ENCODE measurements at places on chromosomes 12 and 14.

DNA sequence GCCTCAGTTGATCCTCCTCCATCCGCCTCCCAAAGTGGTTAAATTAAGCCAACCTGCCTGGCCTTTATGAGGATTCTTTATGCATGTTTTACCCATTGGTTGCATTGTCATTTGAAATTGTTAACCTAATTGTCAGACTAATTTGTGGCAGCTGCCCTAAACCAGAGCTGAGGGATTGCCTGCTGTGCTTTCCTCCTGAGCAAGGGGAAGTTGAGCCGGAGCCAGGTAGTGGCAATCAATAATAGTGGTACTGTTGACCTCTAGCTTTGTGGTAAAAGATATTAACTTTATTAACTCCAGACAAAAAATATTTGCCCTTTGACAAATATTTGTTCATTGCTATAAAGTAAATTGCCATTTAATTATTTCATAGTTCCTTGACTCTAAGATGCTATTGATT is 5.6 kb upstream of the HEBP1 start:
- no peak for DNase-seq

DNA sequence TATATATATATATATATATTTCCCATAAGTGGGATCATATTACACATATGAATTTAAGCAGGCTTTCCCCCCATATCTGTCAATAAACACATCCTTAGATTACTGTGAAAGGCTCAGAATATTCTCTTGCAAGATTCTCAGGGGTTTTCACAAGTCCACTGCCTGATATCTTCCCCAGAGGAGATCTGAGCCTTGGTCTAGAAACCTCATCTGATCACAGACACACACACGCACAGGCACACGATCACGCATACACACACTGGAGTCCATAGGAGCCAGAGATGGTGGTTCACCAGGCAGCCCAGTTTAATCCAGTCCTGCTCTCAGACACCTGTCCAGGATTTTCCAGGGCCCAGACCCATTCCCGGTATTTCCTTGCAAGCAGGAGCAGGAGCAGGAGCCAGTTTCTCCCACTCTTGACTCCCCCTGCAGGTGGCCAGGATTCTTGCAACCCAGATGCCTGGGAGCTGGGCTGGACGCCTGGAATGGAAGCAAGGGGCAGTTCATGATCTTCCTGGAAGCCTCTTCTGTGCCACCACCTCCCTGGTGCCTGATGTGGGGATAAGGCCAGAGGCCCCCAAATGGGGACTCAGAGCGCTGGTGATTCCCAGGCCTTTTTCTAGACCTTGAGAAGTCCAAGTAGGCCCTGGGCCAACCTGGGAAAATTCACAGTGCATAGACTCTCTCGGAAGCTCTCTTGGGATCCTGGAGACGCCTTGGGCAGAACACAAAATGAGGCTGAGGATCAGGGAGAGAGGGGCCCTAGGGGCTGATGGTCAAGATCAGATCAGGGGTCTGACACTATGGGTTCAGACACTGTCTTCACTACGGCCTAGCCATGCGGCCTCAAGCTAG is 16.5 kb upstream of the KRT78 start:
- DNase-seq = peak; percentile 84

GRCh38 chr12:81206429-81206828 is 128.6 kb downstream of the ACSS3 start:
- DNase-seq = no peak

DNA sequence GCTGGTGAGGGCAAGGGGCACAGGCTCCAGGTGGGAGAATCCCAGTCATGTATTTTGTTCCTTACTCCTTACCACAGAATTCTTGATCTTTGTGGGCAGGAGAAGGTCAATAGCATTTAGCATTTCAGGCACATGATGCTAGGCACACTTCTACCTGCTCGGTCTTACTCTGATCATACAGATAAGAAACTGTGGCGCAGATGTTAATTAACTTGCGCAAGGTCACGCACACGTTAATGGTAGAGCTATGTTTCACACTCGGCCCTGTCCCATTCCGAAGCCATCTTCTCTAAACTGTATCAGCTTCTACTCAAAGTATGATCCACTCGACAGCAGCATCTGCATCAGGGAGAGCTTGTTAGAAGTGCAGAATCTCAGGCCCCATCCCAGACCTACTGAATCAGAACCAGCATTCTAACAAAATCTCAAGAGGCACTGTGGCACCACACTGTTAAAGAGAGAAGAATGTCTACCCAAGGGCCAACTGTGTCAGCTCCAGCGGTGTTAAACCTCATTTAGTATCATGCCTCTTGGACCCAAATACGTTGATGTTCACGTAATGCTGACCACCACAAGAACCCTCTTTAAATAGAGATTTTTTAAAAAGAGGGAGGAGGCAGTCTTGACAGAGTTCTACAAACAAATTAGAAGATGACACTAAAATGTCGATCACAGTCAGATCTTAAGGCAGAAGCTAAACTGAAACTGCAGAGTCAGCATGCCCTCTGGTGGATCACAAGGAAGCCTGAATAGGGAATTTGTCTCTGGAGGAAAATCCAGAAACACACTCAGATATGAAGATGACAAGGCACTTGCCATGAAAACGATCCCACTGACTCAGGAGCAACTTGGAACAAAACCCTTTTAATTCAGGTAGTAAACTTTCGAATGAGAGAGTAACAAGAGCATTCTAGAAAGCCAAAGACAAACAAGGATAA is 7.3 kb downstream of the STXBP6 start:
- DNase-seq = peak; percentile 62

DNA sequence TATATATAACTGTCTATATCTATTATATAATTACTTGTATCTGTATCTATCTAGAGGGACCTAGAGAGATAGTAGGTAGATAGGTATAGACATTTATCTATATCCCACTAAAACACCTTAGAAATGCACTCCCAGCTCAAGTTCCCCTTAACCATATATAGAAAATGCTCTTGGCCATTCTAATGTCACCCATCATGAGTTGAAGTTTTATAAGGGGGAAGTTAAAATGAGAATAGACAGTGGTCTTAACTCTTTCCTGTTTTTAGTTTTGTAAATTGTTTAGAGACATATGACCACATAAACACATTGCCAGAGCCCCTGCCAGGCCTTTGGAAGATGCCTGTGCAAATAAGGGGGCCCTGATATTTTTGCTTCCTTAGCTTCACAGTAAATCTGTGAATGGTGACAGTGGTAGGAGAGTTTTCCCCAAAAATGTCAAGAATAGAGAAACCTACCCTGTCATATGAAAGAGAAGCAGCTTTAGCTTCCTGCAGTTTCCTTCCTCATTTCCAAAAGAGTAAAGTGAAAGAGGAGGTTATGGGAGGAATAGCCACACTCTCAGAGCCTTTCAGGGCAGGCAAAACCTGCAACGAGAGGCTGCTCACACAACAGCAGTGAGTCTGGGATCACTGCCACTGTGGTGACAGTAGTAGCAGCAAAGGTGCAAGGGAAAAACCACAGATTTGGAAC is 45.5 kb downstream of the MGST1 start:
- no peak for DNase-seq

DNA sequence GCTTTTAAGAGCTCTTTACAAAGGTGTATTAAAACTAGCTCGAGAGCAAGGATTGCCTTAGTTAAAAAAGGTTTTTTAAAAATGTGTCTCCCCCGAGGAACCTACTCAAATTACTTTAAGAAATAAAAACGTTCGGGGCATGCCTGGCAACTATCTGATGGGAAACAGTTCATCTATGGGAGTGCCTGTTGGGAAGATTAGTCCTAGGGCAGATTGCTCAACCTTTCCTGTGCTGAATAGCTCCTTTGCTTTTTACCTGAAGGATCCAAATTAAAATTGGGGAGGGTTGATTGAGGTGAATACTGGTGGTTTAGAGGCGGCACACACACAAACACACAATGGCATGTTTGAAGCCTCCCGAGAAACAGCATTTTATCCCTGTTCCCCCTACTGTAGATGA is 541.4 kb upstream of the ATP2B1 start:
- no peak for DNase-seq

DNA sequence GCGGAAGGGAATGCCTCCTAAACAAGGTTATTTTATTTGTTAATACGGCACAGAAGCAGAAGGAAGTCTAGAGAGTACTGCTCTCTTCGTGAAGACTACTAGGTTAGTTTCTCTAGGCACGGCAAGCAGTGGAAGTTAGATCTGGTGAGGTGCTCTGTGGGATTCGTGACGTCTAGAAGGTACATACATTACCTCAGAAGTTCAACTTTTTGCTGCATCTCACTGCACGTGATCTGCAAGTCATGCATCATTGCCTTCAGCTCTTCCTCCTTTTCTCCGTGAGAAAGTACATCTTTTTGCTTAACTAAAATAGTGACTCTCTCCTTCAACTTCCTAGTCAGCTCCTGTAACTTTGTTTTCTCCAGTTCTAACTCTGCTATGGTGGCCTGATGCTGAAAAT is 74.7 kb downstream of the NIN start:
- DNase-seq = no peak

GRCh38 chr14:67166450-67166853 is 22.8 kb upstream of the GARIN2 start:
- DNase-seq = peak; percentile 45

- peak; percentile 54 for DNase-seq
Measured at GRCh38 chr12:47022296-47022695, 57.1 kb upstream of the PCED1B start.

DNA sequence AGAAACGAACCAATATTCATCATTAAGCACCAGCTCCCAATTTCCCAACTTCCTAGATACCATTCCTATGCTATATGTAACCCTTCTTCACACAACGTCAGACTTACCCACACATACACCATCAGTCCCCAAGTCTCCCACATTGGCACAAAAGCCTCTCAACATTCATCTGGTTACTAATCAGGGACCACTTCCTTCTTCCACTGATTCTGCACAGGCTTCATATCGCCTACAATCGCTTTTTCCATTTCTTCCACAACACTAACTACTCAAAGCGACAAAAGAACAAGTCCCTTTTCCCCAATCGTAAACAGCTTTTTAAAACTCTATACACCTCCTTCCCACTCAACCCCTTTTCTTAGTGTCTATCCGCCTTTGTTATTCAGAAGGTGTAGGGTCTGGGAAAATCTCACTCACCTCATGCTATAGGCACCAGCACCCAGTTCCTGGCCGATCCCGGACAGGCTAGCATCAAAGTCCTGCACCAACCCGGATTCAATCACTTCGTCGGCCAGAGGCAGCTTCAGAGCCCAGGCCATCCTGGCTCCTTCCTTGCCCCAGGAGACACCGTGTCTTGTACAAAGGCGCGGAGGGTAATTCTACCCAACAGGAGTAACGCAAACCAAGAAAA is 936 bp downstream of the TFCP2 start:
- peak; percentile 19 for DNase-seq

DNA sequence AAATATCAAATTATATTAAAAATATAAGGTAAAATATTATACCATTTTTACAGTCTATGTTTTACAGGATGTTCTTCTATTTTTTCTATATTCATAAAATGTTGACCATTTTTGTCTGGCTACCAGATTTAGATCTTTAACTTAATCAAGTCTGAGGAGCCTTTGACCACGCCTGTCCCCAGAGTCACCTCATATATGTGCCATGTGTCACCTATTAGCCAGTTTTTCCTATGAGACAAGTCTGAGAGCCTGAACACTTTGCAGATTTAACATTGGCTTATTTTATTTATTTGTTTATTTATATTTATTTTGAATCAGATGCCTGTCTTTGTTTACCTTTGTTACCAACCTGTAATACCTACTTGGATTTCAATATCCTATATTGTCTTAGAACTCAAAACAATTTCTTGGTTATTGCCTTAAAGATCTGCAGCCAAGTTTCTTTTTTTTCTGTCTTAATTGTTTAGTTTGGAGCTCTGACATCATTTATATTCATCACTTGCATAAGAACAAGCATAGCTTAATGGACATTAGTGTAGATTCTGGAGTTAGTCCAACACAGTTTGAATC is 116.2 kb upstream of the ALX1 start:
- DNase-seq = no peak

DNA sequence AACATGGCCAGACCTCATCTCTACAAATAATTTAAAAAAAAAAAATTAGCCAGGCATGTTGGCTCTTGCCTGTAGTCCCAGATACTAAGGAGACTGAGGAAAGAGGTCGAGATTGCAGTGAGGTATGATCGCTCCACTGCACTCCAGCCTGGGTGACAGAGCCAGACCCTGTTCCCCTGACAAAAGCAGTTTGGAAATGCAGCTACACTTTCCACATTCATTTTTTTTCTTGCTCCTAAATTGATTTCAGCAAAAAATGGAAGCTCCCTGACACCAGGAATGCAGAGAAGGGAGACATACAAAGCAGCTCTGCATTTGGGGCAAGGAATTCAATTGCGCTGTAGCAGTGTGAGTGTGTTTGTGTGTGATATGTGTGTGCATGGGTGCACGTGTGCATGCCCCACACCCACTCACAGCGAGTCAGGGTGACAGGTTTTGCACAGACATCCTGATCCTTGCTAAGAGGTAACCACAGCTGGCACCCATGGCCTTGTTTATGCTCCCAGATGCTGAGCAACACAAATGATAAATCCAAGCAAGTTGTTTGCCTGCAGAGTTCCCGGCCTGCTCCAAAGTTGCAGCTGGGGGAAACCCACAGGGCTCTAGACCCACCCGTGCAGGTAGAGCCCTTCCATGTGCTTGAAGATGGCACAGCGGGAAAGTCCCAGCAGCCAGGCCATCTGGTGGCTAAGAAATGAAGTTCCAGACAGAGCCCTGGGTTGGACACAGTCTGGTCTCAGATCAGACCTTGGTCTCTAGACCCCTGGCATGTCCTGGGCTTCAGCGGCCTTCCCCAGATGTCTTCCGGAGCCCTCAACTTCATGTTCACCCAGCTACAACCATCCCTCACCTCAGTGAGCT is 25.9 kb upstream of the BDKRB2 start:
- DNase-seq = no peak

- no peak for DNase-seq
Measured at GRCh38 chr12:56143217-56143616, 9.2 kb upstream of the MYL6B start.

- peak; percentile 74 for DNase-seq
Measured at GRCh38 chr12:126667339-126667738, 1599.6 kb upstream of the TMEM132C start.

DNA sequence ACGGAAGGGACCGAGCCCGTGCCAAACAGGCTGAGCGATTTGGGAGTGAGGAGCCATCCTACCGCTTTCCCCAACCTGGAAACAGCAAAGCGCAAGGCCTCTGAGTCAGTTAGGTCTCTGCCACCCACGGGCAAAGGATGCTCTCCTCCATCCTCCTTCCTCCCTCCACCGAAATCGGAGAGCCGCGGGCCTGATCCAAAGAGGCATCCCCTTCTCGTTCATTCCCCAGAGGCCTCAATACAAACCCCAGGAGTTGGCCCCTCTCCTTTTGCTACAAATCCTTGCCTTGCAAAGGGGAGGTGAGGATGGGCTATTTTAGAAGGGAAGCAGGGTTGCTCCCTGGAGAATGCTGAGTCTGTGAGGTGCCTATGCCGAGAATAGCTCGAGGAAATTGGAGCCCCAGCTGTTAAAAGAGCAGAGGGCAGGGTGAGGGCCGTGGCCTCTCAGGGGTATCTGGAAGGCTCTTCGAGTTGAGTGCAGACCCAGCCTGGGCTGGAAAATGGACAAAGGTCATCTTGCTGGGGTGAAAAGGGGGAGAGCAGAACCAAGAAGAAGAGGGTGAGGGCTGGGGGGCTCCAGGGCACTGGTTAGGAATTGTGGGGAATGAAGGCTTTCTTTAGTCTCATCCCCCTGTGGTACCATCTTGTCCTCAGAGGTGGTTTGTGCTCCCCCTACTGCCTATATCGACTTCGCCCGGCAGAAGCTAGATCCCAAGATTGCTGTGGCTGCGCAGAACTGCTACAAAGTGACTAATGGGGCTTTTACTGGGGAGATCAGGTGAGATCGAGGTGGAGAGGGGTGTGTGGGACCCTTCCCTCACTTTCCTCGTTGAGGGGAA is 1.1 kb downstream of the TPI1 start:
- no peak for DNase-seq

GRCh38 chr12:22121224-22121623 is 75.2 kb downstream of the CMAS start:
- DNase-seq = no peak

GRCh38 chr12:132600048-132601032 is 10.0 kb downstream of the LRCOL1 start:
- DNase-seq = peak; percentile 74

Measured in AG08395 (cell line).